Substantia nigra (tissue), 51 donors: ENCODE measurements at places on chromosomes 7 and 10.

- DNase-seq, result no peak
Observed at GRCh38 chr7:44277851-44278250, 47.5 kb downstream of the CAMK2B start.

- no peak for DNase-seq
Observed at GRCh38 chr7:71885487-71885886, 526.7 kb downstream of the CALN1 start.

DNA sequence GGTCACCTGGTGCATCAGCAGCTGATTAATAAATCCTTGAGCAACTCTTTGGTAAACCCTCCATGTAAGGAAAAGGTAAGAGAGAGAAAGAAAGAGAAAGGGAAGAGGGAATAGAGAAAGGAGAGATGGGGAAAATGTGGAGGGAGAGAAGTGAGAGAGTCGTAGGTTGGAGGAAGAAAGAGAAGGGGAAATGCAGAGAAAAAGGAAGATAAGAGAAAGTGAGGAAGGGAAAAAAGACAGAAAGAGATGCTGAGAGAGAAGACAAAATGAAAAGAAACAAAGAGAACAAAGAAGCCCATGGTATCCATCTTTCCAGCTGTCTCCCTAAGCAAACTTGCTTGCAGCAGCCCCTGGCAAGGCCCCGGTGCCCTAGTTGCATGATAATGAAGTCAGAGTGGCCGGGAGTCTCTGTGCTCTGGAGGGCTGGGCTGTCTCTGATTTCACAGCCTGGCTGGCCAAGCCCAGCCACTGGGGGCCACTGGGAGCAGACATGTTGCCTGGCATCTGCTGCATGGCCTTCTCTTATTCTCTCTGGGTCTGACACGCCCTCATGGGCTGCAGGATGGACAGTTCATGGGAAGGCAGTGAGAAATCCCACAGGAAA lies 48.4 kb downstream of the PRR15 start:
- DNase-seq, result no peak

DNA sequence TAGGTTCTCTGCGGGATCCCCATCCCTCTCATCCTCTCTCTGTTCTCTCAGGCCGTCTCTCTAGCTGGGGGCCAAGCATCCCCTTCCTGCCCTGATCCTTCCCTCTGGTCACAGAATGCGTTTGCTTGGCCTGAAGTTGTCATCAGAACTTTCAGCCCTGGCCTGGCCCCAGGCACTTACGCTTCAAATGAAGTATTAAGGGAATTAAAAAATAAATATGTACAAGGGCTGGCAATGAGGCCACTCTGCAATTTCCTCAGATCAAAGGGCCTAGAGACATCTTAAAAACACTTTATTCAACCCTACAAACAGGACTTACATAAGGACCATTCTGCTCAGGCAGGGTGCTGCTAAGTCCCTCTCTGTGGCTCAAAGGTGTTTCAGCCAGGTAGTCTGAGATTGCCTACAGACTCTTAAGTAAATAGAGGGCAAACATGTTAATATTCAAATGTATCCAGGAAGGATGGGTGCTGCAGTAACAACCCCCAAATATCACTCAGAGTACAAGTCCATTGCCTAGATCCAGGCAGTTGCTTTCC lies 16.0 kb downstream of the SFTPD start:
- no peak for DNase-seq

- DNase-seq, result no peak
Observed at GRCh38 chr7:1382553-1383397, 76.5 kb downstream of the MICALL2 start.

- no peak for DNase-seq
Observed at GRCh38 chr7:18505870-18506460, 10.4 kb downstream of the HDAC9 start.

DNA sequence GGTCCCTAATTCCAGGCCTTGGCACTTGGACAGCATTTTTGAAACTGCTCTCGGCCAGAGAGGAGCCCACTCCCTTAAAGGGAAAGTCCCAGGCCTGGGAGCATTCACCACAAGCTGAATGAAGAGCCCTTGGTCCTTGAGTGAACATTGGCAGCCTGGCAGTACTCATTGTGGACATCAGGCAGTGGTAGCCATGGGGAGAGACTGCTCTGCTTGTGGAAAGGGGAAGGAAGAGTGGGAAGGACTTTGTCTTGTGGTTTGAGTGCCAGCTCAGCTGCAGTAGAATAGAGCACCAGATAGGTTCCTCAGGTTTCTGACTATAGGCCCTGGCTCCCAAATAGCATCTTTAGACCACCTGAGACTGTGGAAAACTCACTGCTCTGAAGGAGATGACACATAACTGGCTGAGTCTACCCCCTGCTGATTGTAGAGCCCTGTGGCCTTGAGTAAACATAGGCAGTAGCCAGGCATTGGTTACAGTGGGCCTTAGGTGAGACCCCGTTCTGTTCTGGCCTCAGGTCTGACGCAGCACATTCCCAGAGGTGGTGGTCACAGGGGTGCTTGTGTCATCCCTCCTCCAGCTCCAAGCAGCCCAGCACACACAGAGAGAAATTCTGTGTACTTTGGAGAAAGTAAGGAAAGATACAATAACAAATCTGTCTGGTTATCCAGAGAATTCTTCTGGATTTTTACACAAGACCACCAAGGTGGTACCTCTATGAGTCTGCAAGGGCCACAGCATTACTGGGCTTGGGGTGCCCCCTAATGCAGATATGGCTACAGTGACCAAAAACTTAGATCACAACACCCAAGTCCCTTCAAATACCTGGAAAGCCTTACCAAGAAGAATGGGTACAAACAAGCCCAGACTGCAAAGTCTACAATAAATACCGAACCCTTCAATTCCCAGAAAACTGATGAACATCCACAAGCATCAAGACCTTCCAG lies 153.8 kb downstream of the GNAI1 start:
- DNase-seq, result no peak

GRCh38 chr10:76916536-76916935 lies 721.1 kb downstream of the KCNMA1 start:
- DNase-seq, result no peak

DNA sequence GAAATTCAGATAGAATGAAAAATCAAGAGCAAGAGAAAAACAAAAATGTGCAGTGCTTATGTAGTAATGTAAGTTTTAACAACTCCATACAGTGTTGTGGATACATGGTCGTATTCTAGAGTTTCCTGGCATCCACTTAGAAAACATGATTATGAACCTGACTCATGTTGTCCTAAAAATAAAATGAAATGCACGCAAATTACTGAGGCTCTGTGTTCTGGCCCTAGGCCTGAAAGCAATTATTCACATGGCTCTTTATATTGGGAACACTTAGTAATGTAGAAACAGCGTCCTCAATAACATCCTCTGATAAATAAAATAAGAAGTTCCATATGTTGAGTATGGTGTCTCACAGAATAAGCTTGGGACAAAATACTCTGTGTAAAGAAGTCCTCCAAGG lies 200.2 kb upstream of the SEMA3E start:
- DNase-seq, result no peak

DNA sequence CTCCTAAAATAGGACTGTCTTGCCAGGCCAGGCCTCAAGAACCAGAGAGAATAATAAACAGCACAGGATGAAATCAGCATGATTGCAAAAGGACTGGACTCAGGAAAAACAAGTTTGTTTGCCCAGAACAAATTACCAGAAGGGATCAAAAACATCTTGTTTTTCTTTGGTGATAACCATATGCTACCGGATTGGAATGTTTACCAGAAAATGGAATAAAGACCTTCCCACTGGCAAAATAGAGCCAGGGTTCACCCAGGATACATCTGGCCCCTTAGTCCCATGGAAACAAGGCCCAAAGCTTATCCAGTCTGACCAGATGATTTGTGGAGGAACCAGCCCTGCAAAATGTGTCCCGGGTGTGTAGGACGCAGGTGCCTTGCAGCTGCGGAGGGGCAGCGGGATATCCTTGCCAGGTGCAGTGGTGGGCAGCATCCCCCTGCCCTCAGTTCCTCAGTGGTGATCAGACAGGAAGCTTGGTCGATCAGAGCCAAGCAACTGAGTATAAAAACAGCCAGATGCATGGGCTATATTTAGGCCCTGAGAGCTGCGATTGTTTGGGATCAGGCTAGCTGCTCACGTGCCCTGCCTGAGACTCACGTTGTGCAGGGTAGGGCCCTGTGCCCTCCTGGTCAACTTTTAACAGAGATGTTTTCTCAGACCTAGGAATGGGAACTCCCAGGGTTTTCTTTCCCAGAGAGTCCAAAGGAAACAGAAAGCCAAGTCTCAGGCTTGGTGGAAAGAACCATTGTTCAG lies 4.6 kb upstream of the ZNF22 start:
- no peak for DNase-seq

GRCh38 chr10:103843854-103844570 lies 11.4 kb downstream of the SH3PXD2A start:
- no peak for DNase-seq

GRCh38 chr7:146411975-146412374 lies 295.4 kb downstream of the CNTNAP2 start:
- DNase-seq, result no peak

DNA sequence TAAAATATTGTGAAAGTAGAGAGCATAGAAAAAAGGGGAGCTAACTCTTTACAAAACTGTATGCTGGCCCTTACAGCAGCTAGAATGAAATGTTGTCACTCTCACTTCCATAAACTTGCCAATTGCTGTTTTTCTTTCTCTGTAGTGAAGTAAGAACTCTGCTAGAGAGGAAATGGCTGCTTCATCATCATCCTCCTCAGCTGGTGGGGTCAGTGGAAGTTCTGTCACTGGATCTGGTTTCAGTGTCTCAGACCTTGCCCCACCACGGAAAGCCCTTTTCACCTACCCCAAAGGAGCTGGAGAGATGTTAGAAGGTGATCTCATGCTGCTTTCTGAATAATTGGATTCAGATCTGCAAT lies 7.6 kb upstream of the ASCC1 start:
- DNase-seq, result no peak

- no peak for DNase-seq
Observed at GRCh38 chr10:14904864-14905263, 26.2 kb downstream of the SUV39H2 start.

DNA sequence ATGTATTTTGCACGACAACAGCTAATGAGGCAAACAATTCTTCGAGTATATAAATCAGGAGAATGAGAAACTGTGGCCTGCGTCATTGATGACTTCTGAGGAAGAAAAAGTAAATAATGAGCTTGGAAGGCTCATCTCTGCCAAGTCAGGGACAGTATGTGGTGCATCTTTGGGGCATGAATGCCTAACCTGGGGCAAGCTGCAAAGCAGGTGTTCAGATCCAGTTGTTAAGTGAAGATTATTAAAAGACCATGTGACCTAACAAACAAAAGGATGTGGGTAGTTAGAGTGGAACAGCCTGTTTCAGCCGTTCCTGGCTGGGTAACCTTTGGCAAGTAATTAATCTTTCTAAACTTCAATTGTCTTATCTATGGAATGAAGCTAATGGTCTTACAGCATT lies 93.0 kb downstream of the LYZL2 start:
- no peak for DNase-seq
